ENCODE measurements at places on chromosomes 16 and 17.

DNA sequence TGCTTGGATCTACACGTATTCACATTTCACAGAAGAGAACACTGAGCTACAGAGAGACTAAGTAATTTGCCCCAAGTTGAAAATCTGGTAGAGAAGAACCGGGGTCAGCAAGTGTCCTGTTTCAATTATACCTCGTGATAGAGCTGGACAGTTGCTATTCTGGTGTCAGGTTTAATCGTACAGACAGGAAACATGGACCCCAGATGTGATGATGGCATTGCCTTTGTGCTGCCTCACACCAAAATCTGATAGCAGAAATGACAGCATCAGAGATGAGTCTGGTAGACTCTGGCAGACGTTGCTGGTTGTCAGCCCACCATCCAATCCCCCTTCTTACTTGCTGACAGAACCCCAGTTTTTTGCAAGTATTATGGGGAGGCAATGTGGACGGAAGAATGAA lies 112.1 kb upstream of the FOXF1 start:
- no peak for DNase-seq

GRCh38 chr16:52095471-52095870 lies 451.5 kb downstream of the TOX3 start:
- DNase-seq = no peak

DNA sequence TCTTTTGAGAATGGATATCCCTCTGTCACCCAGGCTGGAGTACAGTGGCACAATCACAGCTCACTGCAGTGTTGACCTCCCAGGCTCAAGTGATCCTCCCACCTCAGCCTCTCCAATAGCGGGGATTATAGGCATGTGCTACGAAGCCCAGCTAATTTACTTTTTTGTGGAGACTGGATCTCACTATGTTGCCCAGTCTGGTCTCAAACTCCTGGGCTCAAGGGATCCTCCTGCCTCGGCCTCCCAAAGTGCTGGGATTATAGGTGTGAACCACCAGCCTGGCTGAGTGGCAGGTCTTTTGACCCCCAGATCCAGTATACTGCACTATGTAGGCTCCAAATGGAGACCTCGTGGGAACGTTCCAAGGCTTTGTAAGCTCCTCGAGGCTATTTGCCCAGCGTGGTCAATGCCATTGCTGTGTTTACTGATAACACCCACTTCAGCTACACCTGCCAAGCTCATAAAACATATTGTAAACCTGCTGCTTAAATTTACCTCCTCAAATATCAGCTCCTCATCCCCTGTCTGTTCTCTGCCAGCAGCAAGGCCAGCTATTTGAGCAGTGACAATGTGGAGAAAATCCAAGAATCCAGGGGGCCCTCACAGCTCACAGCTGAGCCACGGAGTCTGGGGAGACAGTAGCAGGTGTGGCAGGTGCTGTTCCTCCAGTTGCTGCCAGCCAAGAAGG lies 16.2 kb upstream of the KIFC3 start:
- no peak for DNase-seq

- no peak for DNase-seq
Observed at GRCh38 chr17:56320443-56320842, 167.2 kb downstream of the ANKFN1 start.

- DNase-seq = no peak
Observed at GRCh38 chr17:36867716-36868341, 69.4 kb upstream of the LHX1 start.

DNA sequence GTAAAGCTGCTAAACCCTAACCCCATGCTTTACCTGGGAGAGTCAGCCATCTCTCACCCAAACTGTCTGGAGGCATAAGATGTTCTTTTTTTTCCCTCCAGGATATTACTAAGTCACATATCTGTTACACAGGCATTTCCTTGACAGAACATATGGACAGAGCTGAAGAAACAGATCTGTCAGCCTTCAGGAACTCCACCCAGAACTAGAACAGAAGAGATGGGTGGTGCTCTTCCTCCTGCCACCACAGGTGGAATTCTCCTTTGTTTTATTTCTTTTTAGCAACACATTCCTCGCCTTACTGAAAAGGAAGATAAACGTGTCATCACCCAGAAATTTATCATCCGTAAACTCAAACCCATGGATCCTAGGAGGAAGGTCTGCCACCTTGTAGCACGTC lies 8.8 kb downstream of the MYCBPAP start:
- no peak for DNase-seq

- no peak for DNase-seq
Observed at GRCh38 chr17:9913476-9913875, 8.4 kb upstream of the RCVRN start.

DNA sequence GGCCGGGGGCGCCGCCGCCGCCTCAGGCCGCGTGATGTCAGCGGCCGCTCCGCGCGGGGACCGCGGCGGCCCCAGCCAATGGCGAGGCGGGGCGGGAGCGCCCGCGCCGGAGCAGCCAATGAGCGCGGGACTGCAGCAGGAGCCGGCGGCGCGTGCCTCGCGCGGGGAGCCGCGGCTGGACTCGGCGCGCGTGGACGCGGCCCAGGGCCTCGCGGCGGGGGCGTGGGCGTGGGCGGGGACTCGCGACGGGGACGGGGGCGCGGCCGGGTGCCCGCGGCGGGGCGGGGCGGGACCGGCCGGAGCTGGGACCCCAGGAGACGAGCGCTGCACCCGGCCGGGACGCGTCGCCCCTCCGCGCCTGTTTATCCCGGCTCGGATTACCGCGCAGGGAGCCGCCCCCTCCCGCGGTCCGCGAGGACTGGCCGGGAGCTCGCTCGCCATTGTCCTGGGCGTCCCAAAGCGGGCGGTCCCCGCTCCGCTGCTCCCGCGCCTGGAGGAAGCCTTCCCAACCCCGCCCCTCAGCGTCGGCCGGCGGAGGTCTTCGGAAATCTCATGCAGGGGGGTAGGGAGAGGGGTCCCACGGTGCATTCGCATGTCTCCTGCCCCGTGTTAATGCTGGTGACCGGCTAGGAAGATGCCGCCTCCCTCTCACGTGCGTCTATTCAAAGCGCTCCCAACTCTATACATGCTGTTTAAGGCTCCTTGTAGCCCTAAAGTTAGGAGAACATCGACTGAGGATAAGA lies at the start of gene RNF157:
Gene RNF157, minus strand, starts transcription at position 33 of the 743 bp plus-strand sequence. CDS start 253 bp downstream, outside the sequence.
- DNase-seq = no peak

DNA sequence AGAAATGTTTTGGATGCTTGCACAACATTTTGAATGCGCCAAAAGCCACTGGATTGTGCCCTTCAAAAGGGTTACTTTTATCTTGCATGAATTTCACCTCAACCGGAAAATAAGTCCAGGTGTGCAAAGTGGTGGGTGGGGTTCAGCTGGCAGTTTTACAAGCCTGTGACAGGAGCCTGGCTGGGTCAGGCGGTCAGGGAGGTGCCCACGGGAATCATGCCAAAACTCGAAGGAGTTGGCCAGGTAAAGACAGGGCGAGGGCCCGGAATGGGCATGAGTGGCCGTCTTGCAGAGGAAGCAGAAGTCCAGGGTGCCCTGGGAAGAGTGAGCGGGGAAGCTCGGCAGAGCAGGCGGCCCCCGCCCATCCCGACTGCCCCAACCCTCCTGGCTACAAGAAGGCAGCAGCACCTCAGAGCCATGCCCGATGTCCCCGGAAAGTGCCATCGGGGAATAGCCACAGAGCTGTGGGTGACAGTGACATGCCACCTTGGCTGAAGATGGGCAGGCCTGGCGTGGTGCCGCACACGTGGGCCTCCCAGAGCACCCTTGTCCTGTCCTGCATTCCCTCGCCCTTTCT lies 19.1 kb upstream of the CACNG1 start:
- no peak for DNase-seq

- DNase-seq = peak; percentile 31
Observed at GRCh38 chr17:5210614-5211252, 19.1 kb upstream of the ZNF594 start.

All from NAMALWA (cell line).